ENCODE measurements at places on chromosomes 6 and 20. TPM values are rescaled to one million over a fixed set of nuclear protein-coding genes. Genes with fewer than 3 reads are reported as not detected.

VGLL2 gene
- not detected for total RNA-seq

COX7A2 gene
- total RNA-seq: 384 TPM

GSTA2 gene
- total RNA-seq: not detected

PRDM13 gene
- total RNA-seq: not detected

RNF182 gene
- total RNA-seq: not detected

COL9A1 gene
- total RNA-seq: not detected

LKAAEAR1 gene
- 2.6 TPM for total RNA-seq

TP53INP2 gene
- total RNA-seq: 0.80 TPM

PHF3 gene
- total RNA-seq: 13.7 TPM

GJA10 gene
- not detected for total RNA-seq

ADTRP gene
- 75.8 TPM for total RNA-seq

EDN3 gene
- total RNA-seq: not detected

WFDC12 gene
- total RNA-seq: not detected

GCNT2 gene
- total RNA-seq: 1.4 TPM

PRL gene
- total RNA-seq: not detected

GDAP1L1 gene
- not detected for total RNA-seq

FAM162B gene
- 0.08 TPM for total RNA-seq

SPATS1 gene
- total RNA-seq: not detected

ID4 gene
- total RNA-seq: 0.23 TPM

ZGPAT gene
- total RNA-seq: 24.1 TPM

DDO gene
- total RNA-seq: 0.23 TPM

WFDC2 gene
- not detected for total RNA-seq

PTCRA gene
- not detected for total RNA-seq

CMTR1 gene
- 17.8 TPM for total RNA-seq

PTK6 gene
- total RNA-seq: 16.7 TPM

SLC35B2 gene
- total RNA-seq: 74.6 TPM

C6orf15 gene
- 0.16 TPM for total RNA-seq

B3GAT2 gene
- not detected for total RNA-seq

BACH2 gene
- total RNA-seq: 3.7 TPM

SLC12A5 gene
- total RNA-seq: 0.76 TPM

VSX1 gene
- not detected for total RNA-seq

C6orf52 gene
- total RNA-seq: 3.1 TPM

IL20RA gene
- 2.0 TPM for total RNA-seq

POU5F1 gene
- 1.2 TPM for total RNA-seq

PAX1 gene
- total RNA-seq: not detected

OR2H1 gene
- not detected for total RNA-seq

CST7 gene
- total RNA-seq: not detected

ME1 gene
- total RNA-seq: 24.3 TPM

PKIB gene
- total RNA-seq: 1.1 TPM

LINC00237 gene
- total RNA-seq: not detected

GSTA1 gene
- not detected for total RNA-seq

KIF6 gene
- 0.16 TPM for total RNA-seq

HAO1 gene
- total RNA-seq: not detected

SEMG1 gene
- not detected for total RNA-seq

CLIC5 gene
- not detected for total RNA-seq

SLC17A2 gene
- not detected for total RNA-seq

BEND6 gene
- total RNA-seq: 1.2 TPM

Measured in hair follicular keratinocyte (primary cell).